Panc1 (cell line): ENCODE measurements at places on chromosomes 2 and 18. TPM values are rescaled to one million over a fixed set of nuclear protein-coding genes. Genes with fewer than 3 reads are reported as not detected.

DNA sequence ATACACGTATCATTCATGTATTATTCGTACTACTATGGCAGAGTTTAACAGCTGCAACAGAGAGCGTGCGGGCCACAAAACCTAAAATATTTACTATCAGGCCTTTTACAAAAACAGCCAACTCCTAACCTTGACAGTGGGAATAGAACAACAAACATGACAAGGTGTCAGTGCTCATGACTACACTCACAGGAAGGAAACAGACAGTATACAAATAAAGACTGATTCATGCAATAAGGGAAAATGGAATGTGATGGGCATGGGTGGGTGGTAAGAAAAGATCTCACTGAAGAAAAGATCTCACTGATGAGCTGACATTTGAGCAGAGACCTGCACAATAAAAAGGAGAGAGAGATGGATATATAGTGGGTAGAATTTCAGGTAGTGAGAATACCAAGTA is 347.8 kb downstream of the ALK start:
- no peak for DNase-seq

GRCh38 chr2:129923265-129924091 is 56.0 kb upstream of the RAB6C start:
- DNase-seq: peak; percentile 17

The ANTXR1 gene
- 132 TPM for total RNA-seq

DNA sequence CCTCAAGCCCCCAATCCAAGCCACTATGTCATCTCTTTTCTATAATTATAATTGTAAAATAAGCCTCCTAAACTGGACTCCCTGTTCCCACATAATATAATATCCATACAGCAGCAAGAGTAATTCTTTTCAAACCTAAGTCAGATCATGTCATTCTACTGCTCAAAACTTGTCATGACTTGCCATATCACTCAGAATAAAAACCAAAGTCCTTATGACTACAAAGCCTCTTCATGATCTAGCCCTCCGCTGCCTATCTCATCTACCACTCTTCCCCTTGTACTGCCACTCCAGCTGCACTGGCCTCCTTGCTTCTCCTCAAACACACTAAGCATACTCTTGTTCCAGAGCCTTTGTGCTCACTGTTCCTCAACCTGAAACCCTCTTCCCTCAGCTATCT is 69.9 kb downstream of the MEMO1 start:
- no peak for DNase-seq
